ENCODE measurements at places on chromosomes 2 and 18.

GRCh38 chr2:163592954-163593622 is 142.7 kb downstream of the FIGN start:
- no peak for DNase-seq

DNA sequence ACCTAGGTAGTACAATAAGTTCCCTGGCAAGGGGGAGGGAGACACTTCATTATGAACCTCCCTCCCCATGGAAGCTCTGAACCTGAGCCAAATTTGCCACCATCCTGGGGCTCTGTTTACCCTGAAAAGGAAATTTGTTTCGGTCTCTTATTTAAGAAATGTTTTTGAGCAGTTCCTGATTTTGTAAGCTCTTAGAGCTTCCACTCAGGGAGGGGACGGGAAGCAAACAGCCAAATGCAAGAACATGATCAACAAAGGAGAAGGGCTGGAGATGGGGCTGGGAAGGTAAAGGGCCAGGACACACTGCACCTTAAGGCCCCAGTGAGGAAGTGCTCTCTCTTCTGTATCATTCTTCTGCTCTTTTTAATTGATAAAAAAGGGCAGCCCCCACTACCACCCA is 117.9 kb downstream of the NRP2 start:
- no peak for DNase-seq

DNA sequence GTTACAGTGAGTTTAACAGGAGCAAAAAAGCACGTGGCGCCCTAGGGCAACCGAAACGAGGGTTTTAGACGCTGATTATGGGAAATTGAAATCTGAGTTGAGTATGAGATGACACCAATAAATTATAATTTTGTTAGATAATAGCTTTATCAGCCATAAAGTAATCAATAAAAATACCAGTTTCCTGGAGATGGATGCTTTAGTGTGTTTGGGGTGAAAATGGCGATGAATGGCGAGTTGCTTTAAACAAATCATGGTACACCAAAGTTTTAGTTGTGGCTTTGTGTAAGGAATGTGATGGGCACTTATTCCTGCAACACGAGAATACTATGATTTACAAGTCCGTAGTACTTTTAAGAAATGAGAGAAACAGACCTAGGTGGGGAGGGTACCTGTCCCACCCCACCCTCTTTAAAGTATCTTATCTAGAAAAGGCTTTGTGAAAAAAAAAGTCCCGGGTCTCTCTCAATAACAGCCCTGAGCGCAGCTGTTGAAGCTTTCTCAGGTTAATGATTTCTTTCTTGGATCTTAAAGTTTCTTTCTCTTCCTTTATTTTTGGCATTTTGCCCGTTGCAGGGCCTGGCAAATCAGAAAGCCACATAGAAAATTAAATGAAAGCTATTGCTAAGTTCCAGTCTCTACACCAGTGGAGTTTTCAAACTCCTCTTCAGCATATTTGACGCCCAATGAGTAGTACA is 1.5 kb upstream of the RRM2 start:
- no peak for DNase-seq

DNA sequence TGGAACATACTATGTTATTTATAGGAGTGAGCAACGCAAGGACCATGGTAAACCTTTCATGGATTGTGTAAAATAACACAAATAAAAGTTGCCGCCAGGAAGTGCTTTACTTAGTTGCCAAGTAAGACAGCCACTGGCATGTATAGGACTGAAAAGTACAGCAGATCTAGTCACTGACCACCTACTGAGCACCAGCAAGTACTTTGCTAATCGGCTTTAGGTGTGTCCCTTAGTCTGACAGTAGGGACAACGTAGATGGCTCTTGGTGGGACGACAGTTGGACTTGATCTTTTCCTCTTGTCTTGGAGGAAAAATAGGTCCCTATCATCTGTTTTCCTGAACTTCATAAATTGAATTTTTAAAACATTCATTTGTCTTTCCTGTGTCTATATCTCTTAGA is 13.6 kb upstream of the CXXC1 start:
- DNase-seq: no peak

DNA sequence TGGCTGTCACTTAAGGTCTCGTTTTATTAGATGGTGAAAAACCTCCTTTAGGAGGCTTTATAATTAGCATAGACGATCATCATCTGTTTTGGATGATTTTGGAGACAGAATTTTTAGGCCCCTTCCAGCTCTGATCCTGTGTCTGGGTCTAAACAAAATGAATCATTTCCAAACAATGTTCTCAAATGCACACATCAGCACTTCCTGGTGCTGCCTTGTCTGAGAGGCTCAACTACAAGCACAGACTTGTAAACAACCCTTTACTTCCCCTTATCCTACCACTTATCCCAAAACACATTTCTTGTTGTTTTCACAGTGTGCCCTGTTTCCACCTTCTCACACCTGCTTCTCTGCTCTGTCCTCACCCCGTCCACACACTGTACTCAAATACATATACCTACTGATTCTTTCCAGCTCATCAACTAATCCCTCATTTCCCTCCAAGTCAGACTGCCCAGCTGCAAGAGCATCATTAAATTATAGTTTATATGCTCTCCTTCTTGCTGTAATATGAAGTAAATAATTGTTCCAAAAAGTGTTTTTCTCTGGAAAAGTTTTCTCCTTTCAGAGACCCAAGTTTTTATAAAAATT is 71.2 kb upstream of the COL3A1 start:
- no peak for DNase-seq

DNA sequence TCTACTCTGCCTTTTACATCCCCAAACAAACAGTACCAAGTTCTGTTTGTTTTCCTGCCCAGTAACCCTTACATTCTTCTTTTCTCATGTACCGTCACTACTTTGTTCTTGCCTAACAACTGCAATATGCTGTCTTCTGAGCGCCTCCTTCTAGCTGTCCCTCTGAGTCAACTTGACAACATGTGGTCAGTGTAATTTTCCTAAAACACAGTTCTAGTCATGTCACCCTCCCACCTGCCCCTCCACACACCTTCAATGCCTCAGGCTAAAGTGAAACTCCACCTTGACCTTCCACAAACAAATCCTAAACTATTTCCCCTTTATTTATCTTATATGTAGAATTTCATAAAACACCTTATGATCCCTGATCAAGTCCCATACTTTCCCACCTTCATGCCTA is 124.6 kb upstream of the CD302 start:
- DNase-seq: no peak

DNA sequence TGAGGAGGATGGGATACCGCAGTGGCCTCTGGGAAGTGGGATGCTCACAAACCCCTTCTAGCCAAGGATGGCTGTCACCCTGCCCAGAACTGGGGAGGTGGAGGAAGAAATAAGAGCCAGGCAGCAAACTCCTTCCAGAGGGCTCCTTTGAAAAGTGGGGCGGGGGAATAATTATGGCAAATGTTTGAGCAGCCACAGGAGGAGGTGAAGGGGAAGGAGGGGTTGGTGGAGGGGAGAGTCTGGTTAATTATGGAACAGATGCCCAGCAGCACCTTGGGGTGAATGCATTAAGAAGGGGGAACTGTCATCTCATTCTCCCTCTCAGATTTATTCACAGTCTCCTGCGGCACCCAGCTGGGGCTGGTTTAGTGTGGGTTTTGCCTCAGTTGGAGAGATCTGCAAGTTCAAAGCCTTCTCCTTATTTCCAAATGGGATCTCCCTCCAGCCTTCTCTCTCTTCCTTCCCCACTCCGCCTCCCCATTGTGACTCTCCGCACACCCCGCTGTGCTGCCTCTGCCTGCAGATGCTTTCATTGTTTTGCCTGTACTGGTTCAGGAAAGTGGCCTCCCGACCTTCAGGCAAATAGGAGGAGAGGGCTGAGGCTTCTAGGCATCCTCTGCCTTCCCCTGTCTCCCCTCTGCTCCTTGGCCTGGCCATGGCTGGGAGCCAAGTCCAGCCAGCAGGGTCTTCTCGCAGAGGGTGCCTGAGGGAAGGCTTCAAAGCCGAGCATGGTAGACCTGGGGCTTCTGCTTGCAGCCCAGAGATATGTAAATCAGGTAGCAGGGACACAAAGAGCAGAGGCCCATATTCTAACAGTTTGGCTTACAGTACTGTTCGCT is 457.2 kb upstream of the MEX3C start:
- DNase-seq: no peak

DNA sequence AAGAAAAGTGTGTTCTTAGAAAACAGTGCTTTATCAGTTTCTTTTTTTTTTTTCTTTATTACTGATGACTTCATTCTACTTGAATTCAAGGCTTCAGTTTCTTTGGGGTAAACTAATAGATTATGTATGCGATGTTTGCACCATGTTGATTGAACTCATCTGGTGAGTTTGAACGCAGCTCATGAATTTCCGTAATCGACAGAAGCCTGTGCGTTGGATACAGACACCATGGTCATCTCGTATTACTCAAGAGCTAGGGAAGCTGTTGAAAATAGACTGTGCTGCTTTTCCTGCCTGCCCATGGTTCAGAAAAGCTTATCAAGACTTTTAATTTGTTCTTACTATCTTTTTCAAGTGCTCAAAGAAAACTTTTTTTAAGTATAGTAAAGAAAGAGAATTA is 185.5 kb upstream of the NRP2 start:
- DNase-seq: no peak

GRCh38 chr2:49621016-49621415 is 466.7 kb upstream of the FSHR start:
- no peak for DNase-seq

DNA sequence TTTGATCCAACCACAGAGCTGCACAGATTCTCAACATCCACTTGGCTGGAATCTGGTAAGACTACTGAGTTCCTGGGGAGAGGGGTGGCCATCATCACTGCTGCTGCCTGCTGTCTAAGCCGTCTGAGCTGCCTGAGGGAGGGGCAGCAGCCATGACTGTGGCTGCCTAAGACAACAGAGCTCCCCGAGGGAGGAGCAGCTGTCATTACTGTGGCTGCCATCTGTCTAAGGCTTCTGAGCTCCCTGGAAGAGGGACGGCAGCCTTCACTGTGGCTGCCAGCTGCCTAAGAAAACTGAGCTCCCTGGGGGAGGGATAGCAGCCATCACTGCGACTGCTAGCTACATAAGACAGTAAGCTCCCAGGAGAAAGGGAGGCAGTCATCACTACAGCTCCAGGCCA is 584.4 kb downstream of the NR4A2 start:
- DNase-seq: peak; percentile 59

- DNase-seq: no peak
These were observed 189.3 kb upstream of the MYT1L start for GRCh38 chr2:2520401-2520811.

GRCh38 chr18:12384261-12384660 is 7.2 kb upstream of the AFG3L2 start:
- DNase-seq: no peak

- DNase-seq: no peak
These were observed 1049.0 kb downstream of the TSN start for GRCh38 chr2:122804494-122804893.

GRCh38 chr2:69992310-69993047 is 31.0 kb upstream of the ASPRV1 start:
- DNase-seq: peak; percentile 23

GRCh38 chr2:143635302-143635701 is 506.1 kb downstream of the ARHGAP15 start:
- DNase-seq: no peak

DNA sequence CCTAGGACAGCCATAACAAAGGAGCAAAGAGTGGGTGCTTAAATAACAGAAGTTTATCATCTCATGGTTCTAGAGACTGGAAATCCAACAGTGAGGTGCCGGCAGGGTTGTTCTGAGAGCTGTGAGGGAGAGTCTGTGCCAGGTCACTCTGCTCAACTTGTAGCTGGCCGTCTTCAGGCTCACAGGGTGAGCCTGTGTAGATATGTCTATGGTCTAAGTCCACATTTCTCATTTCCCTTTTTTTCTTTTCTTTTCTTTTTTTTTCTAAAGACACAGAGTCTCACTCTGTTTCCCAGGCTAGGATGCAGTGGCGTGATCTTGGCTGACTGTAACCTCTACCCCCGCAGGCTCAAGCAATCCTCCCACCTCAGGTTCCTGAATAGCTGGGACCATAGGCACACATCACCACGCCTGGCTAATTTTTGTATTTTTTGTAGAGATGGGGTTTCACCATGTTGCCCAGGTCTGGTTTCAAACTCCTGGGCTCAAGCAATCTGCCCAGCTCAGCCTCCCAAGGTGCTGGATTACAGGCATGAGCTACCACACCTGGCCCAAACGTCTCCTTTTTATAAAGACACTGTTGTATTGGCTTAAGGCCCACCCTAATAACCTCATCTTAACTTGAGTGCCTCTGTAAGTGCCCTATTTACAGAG is 142.2 kb downstream of the SP3 start:
- no peak for DNase-seq

DNA sequence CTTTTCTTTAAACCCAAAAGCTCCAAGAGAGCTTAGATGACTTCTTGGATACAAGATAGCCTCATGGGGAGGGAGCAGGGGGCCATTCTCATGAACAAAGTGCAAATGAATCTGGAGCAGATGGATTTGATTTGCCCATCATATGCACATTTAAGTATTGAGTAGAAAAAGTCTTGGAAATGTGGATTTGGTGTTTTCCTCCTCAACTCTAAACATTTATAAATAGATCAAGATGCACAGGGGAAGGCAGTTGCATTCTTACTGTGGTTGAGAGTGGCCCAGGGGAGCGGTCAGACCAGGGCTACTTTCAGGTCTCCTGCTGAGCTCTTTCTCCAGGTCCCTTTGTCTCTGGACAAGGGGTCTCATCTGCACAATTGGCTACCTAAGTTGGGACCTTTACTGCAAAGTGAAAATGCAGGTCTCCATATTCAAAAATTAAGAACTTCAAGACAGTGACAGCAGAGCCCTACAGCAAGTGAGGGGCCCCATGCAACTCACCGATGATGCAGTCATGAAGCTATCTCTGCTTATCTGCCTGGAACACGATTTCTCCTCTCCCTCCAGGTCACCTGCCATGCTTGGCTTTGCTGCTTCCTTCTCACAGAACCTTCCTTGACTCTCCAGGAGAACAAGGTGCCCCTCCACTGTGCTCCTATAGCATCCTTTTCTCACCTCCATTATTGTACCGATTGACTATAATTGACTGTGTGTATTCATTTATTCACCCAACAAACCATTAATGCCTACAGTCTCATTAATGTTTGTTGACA is 145.4 kb downstream of the LPIN1 start:
- no peak for DNase-seq

DNA sequence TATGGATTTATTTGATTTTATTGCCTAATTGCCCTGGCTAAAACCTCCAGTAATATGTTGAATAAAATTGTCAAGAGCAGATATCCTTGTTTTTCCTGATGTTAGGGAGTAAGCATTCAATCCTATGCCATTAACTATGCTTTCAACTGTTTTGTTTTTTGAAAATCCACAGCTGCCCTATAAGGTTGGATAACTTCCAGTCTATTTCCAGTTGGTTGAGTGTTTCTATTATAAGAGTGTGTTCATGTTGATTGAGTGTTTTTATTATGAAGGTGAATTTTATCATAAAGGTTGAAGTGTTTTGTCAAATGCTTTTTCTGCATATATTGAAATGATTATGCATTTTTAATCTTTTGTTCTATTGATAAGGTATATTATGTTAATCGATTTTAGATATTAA is 149.9 kb upstream of the SCN7A start:
- DNase-seq: no peak

DNA sequence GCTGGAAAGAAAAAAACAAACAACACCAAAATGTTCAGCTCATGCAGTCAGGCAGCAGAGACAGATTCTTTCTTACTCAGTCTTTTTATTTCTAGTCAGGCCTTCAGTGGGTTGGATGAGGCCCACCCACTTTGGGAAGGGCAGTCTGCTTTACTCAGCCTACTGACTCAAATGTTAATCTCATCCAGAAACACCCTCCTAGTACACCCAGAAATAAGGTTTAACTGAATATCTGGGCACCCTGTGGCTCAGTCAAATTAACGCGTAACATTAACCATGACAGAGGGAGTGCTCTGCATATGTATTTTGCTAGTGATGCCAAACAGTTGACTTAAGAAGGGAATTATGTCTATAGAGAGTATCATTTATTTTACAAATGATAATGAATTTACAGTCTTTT is 401.6 kb downstream of the PARD3B start:
- no peak for DNase-seq

Measured in SK-N-DZ (cell line).